ENCODE measurements at places on chromosomes 12 and 14.

- no peak for DNase-seq
These were observed 117.3 kb downstream of the ERC1 start for GRCh38 chr12:1108276-1108675.

- no peak for DNase-seq
These were observed 59.4 kb downstream of the DDX51 start for GRCh38 chr12:132084621-132085290.

GRCh38 chr12:106801167-106801708 is 26.8 kb downstream of the RIC8B start:
- no peak for DNase-seq

- DNase-seq, result no peak
These were observed 115.5 kb downstream of the EML1 start for GRCh38 chr14:99908653-99909250.

DNA sequence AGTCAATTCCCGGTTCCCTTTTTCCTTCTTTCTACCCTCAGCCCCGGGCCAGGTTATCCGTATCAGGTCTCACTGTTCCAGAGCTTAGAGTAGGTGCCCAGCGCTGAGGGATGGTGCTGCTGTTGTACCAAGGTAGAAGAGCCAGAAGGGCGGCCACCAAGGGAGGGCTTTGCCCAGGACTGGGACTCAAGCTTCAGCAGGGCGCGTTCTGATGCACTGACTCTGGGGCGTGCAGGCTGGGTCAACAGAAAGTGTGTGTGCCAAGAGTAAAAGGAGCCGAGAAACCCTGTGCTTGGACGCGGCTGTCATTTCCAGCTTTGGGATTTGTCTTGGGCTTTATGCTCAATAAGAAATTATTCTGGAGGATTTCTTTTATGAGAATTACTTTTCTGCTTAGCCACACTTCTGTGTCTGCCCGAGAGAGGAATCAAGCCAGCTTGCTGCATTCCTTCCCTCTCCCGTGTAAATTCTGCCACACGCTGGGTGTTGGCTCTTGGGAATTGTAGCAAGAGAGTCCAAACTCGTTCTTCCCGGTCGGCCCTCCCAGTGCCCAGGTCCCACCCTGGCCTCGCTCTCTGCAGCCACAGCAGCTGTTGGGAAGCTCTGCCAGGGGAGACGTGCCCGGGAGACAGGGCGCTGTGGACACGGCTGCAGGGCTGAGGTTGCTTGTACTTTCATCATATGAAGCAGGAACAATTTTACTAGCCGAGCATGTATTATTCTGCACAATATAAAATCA is 98.0 kb downstream of the FBXL14 start:
- no peak for DNase-seq

DNA sequence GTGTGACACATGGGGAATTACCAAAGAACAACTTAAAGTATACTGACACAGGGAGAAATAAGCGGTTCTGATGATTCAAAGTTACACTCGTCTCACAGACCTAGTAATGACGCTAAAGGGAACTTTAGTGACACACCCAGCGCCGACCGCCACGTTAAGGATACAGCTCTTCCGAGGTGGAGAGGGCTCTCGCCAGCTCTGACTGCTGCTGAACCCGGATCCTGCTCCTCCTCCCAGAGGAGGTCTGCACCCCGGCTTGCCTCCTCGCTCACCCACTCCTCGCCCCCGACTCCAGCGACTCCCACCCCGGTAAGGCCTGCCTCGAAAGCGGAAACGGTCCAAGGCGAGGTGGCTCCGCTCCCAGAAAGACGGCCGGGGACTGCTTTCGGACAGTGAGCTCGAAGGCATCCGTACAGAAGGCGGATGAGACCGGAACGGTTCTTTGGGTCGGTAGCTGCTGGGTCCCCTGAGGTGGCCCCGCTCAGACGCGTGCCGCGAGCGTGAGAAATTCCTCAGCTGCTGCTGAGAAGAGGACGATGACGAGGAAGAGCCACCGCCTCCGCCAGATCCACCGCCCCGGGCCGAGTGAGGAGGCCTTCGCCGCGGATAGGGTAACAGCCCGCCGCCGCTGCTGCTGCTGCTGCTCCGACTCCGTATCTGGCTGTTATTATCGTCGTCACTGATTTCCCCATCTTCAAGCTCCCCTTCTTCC is 643 bp downstream of the ZFC3H1 start:
- no peak for DNase-seq

Measured in forelimb muscle (tissue), 1 donor.